ENCODE measurements at places on chromosomes 2 and 18.

GRCh38 chr2:120820263-120820952, 84.7 kb downstream of the GLI2 start:
- DNase-seq, result no peak

DNA sequence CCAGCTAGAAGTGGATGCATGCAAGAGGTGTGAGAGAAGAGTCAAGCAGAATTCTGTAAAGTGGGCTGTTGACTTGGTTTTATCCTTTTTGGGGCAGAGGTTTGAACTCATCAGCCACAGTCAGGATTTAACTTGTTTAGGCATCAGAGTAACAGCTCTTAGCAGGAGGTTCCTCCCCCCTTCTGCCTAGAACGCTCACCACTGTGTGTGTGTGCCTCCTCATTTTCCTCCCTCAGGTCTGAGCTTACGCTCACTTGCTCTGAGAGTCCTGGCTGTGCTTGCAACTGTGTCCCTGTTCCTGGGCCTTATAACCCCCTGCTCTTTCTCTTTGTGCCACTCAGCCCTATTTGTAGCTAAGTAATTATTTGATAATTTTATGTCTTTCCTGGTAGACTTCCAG, 167.9 kb downstream of the TMEM182 start:
- DNase-seq, result no peak

GRCh38 chr2:18824325-18824790, 235.0 kb upstream of the NT5C1B start:
- DNase-seq, result no peak

GRCh38 chr2:127643439-127644065, 2.4 kb upstream of the GPR17 start:
- no peak for DNase-seq

DNA sequence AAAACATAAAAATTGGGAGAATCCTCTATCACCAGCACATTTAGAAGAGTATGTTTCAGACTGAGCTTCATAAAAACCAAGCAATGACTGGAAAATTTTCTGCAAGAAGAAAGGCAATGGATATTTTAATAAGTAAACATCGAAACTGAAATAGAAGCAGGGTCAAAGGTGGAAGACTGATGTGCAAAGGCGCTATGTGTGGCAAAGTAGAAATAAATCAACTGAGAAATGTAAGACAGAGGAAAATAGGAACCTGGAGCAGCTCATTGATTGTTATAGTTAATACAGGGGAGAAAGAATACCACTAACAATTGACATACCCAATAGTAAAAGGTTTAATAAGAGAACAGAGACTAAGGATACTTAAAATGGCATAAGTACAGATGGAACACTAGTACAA, 818.4 kb downstream of the SOCS6 start:
- DNase-seq, result no peak

DNA sequence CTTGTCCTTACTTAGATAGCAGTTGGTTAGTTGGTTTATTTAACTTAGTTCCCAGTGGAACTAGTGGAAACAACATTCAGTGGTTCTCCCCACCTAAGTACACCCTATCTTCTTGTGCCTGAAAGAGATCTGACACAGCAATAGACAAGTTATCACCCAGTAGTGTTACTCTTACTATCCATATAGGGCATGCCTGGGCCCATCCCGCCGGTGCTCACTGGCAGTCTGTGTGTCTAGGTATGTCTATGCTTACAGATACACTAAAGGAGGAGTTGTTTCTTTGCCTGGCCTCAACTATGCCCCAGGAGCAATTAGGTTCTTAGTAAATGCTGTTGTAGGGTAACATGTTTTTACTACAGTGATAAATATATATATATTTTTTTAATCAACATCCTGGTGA, 12.0 kb upstream of the NRP2 start:
- no peak for DNase-seq

DNA sequence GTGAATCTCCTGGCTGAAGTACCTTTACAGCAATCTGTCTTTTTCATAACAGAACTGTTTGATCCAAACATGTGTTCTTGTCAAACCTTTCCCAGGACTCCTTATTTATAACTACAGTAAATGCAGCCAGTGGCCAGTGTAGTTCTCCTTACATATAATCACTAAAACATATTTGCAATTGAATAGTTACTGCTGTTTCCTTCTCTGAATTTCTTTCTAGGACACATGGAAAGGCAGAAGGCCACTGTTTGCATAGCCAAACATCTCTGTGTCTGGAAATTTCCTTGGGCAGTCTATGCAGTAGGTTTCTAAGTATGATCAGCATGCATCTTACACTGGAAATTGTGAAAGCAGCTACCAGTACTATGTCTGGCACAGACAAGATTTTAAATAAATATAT, 57.4 kb upstream of the COL3A1 start:
- no peak for DNase-seq

- DNase-seq, result no peak
Measured at GRCh38 chr2:46236006-46236875, 61.0 kb upstream of the EPAS1 start.

DNA sequence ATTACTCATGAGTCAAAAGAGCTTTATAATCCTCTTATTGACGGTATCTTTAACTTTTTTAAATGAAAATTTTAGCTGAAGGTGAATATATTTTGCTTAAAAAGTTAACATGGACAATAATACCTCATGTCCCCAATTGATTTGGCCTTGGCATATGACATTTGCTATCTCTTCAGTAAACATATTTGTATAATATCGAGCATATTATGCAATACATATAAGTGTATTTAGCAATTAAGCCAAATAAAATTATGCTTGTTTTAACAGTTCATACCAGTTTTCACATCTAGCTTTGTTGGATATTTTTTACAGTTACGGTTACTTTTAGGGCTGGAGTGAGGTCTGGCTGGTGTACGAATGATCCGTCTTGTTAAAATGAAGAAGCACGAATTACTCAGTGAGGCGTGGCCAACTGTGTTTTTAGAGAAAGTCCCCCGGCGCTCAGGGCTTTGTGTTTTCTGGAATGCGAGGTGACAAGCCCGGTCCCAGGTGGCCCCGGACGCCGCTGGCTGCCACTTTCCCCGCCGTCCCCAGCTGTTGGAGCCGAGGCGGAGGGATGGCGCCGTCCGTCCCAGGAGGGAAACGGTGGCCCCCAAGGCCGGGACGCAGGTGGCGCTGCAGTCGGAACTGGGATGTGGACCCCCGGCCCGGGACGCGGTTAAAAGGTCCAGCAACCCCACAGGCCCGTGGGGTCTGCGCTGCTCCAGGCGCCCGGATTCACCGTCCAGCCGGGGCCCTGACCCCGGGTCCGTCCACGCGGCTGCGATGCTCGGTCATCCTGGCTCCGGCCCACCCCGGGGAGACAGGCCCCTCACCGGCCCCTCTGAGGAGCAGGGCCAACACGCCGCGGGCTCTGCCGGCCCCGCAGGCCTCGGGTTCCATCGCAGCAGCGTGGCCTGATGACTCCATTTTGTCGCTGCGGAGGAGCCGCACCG, 41.3 kb downstream of the TMEM18 start:
- DNase-seq, result no peak

DNA sequence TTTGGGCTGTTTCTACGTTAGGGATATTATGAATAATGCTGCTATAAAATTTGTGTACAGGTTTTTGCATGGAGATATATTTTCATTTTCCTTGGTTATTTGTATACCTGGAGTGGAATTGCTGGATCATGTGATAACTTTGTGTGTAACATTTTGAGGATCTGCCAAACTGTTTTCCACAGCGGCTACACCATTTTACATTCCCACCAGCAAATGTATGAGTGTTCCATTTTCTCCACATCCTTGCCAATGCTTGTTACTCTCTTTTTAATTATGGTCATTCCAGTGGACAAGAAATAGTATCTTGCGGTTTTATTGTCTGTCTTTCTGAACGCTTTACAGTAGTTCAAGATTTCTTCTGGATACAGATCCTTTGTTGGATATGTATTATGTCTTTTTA, 13.6 kb downstream of the GORASP2 start:
- DNase-seq, result no peak

- no peak for DNase-seq
Measured at GRCh38 chr18:3219631-3220335, at the start of gene MYOM1. MYOM1 (minus strand) TSS chr18:3219968; CDS start chr18:3215223, 4,745 bp downstream.

GRCh38 chr2:73870084-73870483, 22.7 kb upstream of the ACTG2 start:
- DNase-seq, result no peak

DNA sequence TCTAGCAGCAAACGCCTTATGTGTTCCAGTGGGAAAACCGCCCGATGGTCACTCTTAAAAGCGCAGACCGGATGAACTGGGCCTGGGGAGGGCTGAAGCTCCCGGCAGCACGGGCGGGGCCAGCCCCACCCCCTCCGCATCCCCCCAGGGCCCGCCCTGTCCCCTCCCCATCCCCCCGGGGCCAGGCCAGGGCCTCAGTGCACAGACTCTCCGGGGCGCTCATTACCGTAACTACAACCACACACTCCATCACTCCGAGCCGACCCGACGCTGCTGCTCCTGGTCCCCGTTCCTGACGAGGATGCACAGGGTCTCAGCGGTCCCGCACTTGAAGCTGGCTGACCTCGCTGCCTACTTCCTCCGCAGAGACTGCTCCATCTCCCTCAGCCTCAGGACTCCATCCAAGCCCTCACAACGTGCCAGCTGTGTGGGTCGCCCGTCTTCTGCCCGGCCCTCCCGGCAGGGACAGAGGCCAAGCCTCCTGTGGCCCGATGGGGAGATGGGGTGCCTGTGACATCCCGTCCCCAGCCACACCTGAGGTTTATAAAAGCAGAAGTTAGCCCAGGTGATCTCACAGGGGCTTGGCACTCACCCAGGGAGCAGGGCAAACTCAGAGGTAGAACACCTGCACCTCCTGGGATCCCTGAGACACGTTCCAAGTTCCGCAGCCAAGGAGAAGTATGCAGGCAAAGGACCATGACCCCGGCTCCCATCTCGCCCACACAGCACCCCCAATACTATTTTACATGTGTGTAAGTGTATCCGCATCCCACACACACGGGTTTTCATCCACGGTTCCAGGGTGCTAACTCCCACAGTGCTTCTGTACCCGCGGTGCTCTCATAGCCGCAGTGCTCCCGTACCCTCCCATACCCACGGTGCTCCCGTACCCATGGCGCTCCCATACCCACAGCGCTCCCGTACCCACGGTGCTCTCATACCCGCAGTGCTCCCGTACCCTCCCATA, 36.0 kb downstream of the SLC66A2 start:
- DNase-seq, result no peak

GRCh38 chr2:15480552-15480951, 80.6 kb downstream of the NBAS start:
- DNase-seq, result no peak

GRCh38 chr2:48347712-48348111, 182.2 kb upstream of the STON1 start:
- DNase-seq, result no peak

- no peak for DNase-seq
Measured at GRCh38 chr2:174503161-174503809, 16.5 kb upstream of the GPR155 start.

GRCh38 chr2:222307978-222308730, 9.4 kb upstream of the PAX3 start:
- no peak for DNase-seq

DNA sequence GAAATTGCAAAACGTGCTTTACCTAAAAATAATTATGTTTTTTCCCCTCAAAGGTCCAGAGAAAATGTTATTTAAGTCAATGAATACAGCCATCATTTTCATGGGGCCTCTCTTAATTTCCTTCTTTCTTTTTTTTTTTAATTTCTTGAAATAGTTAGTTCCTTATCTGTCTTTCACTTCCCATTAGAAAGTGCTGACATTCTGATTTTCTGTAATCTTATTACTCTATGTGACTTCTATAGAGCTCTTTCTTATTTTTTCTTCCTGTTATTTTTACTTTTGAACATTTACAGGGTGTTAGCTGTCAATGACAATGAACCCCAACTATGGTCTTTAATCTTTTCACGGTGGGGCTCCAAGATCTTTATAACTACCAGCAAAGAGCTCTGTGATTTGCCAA, 30.0 kb downstream of the CTLA4 start:
- DNase-seq, result no peak

DNA sequence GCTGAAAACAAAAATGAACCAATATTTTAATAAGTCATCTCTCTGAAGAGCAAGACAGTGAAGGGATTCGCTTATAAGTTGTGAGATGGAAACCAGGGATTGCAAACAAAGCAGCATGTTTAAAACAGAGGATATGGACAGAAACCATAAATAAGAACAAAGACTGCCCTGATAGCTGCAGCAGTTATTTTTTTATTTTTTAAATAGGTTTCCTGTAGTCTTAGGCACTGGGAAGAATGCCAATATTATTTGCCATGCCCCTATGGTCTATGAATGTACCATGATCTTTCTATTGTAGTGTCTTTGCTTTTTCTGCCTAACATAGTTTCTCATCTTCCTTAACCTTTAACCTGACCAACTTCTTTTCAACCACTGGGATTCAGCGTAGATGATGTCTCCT, 1334.0 kb upstream of the NRXN1 start:
- DNase-seq, result no peak

DNA sequence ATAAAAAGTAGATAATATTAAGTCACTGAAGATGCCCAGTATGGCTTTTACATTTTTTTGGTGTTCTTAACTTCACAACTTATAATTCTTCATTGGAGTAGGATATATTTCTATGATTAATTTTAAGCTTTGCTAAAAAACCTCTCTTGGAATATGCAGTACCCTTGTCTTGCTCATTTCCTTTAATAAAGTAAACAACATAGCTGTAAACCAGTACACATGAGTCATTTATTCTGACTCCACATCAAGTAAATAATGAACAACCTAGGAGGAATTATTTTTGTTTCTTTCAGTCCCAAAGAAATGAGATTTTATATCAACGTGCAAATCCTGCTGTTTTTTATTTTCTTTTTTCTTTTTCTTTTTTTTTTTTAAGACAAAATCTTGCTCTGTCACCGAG, 869.1 kb downstream of the CNTNAP5 start:
- DNase-seq, result no peak

DNA sequence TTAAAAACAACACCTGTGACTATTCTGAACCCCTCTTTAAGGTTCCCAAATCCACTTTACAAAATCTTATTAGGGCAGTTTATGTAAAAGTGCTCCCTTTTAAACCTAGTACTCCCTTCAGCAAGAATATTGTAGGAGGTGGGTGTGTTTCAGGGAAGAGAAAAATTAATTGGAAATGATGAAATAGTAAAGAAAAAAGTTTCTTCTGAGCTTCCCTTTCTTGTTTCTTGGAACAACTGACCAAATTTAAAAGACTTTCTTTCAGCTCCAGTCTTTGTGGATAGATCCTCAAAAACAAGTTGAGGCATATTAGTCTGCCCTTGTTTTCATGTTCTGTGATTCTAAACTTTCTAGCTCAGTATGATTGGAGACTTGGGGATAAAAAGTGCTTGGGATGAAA, 3.0 kb downstream of the VWA3B start:
- DNase-seq, result no peak

- DNase-seq, result no peak
Measured at GRCh38 chr2:13821255-13821880, 811.1 kb upstream of the LRATD1 start.
